ENCODE measurements at places on chromosomes 1 and 21.

GRCh38 chr1:195851016-195851601 lies 757.1 kb downstream of the KCNT2 start:
- no peak for DNase-seq

DNA sequence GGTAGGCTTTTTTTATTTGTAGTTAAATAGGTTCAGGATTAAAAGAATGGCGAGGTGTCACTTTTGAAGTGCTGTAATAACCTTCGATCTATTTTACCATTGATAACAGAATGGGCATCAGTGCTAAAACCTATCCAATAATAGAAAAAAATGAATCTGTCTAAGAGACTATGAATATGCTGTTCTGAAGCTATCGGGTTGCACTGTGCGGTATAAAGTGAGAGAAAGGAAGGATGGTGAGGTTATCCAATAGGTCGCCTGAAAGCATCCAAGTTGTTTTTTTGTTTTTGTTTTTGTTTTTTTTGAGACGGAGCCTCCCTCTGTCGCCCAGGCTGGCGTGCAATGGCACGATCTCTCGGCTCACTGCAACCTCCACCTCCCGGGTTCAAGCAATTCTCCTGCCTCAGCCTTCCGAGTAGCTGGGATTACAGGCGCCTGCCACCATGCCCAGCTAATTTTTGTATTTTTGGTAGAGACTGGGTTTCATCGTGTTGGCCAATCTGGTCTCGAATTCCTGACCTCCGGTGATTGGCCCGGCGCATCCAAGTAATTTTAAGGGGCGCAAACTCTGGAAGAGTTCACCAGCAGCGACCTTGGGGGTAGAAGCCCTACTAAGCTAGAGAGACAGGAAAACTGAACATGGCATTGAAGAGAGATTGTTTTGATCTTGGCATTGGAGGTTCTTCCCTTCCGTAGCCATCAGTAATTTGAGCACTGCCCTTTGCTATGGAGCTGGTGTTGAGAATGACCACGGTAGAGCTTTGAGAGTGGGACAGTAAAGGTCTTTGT lies 8.7 kb upstream of the MDM4 start:
- DNase-seq, result peak; percentile 76

DNA sequence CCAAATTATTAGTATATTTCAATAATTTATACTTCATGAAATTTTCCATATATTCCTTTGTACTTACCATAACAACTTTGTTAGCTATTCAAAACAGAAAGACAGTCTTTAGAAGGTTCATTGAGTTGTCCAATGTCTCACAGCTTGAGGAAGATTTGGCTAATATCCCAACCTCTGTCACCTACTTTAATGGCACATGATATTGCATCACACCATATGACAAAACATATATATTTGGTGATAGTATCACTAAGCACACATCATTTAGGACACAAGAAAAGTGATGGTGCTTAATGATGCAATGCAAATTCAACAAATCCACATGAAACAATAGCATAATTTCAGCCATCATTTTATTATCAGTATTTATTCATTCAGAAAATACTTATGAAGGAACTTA lies 122.0 kb upstream of the BRINP3 start:
- no peak for DNase-seq

GRCh38 chr1:118249641-118250040 lies 64.6 kb upstream of the SPAG17 start:
- DNase-seq, result no peak

DNA sequence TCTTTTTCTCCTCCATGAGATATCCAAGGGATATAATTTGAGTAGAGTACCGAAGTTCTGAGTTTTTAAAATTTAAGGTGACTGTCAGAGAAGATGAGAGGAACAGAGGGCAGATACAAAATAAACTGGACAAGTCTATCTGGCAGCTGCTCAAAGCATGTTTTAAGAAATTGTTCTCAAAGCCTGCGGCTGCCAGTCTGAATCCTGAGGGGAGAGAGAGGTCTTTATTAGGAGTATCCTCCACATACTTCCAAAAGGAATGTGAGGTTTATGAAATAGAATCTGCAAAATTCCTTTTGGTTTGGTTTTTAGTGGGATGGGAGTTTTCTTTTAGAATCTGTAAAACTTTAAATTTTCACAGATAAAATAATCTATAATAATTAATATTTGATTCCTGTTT lies 41.3 kb downstream of the TTC13 start:
- no peak for DNase-seq

- no peak for DNase-seq
Measured at GRCh38 chr1:14919751-14920150, 233.8 kb upstream of the TMEM51 start.

DNA sequence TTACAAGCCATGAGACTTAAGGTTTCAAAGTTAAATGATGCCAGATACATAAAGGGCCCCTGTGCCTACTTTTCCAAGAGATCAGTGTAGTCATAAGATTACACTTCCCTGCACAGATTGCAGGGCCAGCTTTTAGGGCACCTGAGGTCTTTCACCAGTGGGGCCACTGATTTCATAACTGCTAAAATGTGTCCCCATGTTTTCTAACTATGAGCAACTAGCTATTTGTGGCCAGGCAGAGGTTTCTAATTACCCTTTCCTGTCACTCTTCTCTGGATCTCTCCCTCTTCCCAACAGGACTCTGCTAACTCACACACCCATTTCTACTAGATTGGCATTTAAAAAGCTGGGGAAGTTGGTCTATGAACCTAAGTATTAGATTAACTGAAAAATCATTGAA lies 207.1 kb upstream of the SGIP1 start:
- no peak for DNase-seq

DNA sequence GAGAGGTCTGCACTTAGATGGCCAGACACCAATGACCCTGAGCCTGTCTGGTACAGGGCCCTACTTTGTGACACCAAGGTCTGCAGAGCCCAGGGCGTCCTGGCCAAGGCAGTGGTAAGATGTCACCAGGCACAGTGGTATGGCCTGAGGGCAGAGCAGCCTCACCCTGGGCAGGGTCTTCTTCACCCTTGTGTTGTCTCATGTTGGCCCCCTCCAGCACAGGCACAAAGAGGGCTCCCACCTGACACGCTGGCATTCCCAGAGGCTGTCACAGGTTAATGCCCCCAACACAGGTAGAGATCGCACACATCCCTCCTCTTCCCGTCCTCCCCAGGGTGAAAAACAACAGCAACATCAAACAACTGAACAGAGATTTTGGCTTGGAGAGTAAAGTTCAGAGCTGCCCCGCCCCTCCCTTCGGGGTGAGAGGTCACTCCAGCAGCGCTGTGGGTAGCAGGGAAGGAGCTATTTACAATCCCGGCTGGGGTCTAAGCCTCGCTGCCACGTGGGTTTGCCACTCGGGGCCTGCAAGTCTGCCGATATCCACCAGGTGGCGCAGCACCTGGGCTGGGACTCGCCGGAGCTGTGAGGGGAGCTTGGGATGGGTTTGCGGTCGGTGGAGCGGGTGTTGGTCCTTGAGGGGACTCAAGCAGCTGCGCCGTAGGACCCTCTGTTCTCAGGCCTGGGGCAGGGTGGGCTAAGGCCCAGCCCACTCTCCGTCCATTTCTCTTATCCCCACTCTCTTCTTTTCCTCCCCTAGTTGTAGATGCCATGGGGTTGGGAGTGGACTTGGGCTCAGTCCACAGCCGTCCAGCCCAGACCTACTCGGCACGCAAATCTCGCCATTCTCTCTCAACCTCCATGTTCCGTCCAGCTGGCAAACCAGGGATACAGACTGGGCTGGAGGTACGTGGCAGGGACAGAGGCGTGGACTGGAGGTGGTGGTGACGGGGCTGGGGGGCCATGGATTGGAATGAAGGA lies 12.7 kb downstream of the EFNA3 start:
- peak; percentile 75 for DNase-seq

DNA sequence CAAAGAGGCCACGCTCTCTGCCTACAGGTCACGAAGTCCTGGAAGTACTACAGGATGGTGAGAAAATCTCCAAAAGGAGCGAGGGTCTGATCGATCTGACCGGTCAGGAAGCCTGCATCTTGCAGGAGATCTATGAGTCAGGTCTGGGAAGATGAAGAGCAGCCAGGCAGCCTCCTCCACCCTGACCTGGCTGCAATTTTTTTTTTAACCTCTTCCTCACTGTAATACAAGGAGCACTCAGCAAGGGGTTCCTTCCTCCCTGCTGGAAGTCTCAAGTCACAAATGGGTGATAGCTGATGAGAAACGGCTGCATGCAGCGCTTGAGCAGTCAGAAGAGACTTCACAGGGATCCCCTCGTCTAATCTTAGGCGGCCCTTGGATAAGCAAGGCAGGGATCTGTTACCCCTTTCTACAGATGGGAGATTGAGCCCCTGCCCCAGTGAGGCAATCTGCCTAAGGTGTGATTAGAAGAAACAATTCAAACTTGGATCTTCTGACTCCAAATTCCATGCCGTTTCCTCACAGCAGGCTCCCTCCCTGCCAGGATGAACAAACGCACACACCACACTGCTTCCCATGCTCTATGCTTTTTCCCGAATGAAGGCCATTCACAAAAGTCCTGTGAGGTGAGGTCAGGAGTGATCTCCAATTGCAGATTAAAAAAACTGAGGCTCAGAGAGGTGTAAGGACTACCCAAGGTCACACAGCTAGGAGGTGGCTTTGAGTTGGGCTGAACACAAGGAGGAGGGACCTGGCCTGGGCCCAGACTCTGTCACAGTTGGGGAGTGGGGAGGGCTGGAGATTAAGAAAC lies 48.3 kb downstream of the ECE1 start:
- DNase-seq, result no peak

- no peak for DNase-seq
Measured at GRCh38 chr1:24900486-24900849, 29.6 kb downstream of the RUNX3 start.

- DNase-seq, result no peak
Measured at GRCh38 chr1:33805988-33806387, 57.9 kb upstream of the HMGB4 start.

GRCh38 chr21:35086357-35086756 lies 37.3 kb upstream of the RUNX1 start:
- DNase-seq, result peak; percentile 38

- peak; percentile 92 for DNase-seq
Measured at GRCh38 chr1:61638296-61638695, 86.6 kb downstream of the TM2D1 start.

GRCh38 chr1:2589431-2590232 lies 3.1 kb downstream of the PRXL2B start:
- no peak for DNase-seq

DNA sequence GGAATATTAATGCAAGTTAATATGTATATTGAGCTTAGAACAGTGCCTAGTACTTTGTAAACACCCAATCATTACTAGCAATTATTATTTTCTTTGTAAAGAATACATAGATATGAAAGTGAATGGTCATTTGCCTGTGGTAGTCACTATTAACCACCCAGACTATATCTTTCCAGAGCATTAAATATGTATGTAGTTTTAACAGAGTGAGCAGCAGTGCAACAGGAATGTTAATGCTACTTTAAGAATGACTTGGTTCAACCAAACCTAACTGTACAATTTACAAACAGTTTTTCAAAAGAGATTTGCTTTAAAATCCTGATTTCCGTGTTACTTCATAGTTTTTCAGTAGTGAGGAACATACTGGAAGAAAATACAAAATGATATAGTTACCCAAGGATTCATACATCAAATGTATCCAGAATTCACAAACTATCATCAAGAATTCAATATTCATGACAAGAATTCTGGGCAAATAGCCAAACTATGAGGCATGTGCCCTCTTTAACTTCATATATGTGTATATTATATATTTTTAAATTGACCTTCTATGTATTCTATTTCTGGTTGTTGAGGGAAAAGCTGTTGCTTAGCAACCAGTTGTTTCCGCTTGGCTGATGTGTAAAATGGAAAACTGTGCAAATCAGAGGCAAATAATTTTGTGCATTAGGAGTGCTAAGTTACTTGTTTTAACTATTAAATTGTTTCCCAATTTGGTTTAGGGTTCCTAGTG lies 34.9 kb upstream of the IVNS1ABP start:
- peak; percentile 36 for DNase-seq

DNA sequence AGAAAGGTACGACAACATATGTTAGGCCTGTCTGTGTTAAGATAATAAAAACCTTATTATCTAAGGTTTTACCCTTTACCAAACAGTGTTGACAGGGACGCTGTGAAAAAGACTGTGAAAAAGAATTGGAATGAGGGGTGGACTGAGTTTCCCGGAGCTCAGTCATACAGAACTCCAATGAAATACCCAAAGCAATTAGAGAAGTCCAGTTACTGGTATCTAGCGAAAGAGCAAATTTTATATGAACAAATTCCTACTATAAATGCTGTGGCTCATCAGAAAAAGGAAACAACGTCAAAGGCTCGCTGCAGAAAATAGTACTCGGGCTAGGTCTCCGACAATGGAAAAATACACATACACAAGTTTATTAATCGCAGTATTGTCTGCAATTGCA lies 708 bp upstream of the RBBP5 start:
- no peak for DNase-seq

GRCh38 chr1:48003741-48004531 lies 6.8 kb upstream of the TRABD2B start:
- DNase-seq, result no peak

- DNase-seq, result no peak
Measured at GRCh38 chr1:116738673-116739370, 15.4 kb upstream of the CD2 start.

- DNase-seq, result no peak
Measured at GRCh38 chr1:69246710-69247109, 321.0 kb upstream of the LRRC7 start.

GRCh38 chr1:225700889-225701465 lies 48.1 kb upstream of the ENAH start:
- peak; percentile 46 for DNase-seq

GRCh38 chr1:77333501-77333900 lies 51.7 kb downstream of the AK5 start:
- no peak for DNase-seq

DNA sequence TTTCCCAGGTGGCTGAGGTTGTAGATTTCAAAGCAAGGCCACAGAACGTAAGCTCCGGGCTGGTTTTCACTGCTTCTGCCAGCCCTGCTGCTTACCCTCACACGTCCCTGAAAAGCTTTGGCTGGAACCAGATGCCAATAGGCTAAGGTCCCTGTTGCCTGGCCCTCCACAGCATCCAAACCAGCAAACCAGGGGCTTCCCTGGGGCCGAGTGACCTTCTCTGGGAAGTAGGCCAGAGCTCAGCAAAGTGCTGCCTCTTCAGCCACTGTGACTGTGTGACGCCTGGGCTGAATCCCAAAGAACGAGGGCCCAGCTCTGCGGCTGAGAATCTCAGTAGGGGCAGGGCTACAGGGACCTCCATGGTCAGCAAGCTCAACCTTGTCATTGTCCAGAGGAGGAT lies 28.9 kb upstream of the RBM15 start:
- no peak for DNase-seq

DNA sequence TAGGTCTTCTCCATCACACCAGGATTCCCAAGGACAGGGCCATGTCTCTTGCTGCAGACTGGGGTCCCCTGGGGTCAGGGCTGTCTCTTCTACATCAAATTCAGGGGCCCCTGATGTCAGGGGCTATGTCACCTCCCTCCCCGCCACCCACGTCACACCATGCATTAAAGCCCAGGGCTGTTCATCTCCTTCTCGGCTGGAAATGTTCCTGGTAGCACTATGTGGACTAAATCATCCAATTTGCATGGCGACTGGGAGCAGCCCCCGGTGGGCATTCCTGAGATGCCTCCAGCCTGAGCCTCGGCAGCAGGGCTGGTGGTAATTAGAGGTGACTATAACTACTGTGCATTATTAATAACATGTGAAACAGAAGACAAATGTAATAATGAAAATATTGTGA lies 151.7 kb upstream of the HMGB4 start:
- no peak for DNase-seq

All from cardiac fibroblast (primary cell).